ENCODE measurements at places on chromosomes 11 and 22.

DNA sequence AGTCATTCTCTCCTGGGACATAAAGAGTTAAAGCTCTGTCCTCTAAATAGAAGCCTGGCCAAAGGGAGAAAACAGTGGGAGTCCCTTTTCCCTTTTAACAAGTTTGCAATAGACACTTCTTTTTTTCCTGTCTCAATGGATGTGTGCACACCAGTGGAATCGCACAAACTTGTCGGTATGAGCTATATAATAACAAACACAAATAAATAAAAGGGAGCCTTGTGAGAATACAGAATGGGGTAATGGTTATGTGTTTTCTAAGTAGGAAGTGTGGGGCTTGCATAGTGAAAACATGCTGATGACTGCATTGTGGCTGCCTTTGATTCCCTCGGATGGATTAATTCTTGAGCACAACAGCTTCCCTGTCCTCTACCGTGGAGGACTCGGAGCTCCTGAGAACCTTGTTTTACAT is 131.9 kb downstream of the WNT7B start:
- DNase-seq = no peak

GRCh38 chr11:122105044-122105758 is 10.8 kb downstream of the BLID start:
- no peak for DNase-seq

GRCh38 chr22:41838842-41839618 is 6.1 kb downstream of the SREBF2 start:
- no peak for DNase-seq

GRCh38 chr22:16970446-16970845 is 37.6 kb downstream of the GAB4 start:
- DNase-seq = no peak

DNA sequence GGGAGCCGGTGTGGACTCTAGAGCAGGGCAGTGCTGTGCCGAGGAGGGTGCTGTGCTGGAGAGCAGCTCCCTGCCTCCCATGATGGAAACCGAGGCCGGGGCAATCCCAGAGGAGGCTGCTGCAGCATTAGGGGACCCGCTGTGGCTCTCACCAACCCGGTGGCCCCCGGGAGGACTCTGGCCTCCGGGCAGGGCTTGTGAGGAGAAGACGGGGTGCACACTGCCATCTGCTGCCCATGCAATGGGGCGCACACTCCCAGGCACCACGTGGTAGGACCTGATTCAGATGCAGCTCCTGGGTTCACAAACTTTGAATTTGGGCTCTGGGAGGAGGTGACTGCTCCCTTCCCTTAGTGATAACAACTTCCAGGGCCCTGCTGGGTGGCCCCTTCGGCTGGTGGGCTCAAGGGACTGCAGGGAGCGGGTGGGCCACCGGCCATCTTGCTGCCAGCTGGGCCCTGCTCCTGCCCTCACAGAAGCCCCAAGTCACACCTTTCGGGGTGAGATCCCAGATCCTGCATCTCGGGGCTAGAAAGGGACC is 93.8 kb upstream of the FGF3 start:
- no peak for DNase-seq
